Esophagus mucosa (tissue), 1 donor: ENCODE measurements at places on chromosomes 13 and 19. TPM values are rescaled to one million over a fixed set of nuclear protein-coding genes. Genes with fewer than 3 reads are reported as not detected.

- no peak for ATAC-seq
These were observed 211.0 kb downstream of the SLC7A1 start for GRCh38 chr13:29384466-29384865.

Gene KCNRG
- 0.68 TPM for total RNA-seq

Gene IRS2
- 1.6 TPM for total RNA-seq

Gene ZNF575
- 0.72 TPM for total RNA-seq

GRCh38 chr13:108176685-108177274, 38.6 kb downstream of the LIG4 start:
- no peak for ATAC-seq
